ENCODE measurements at places on chromosomes 6 and 20.

GRCh38 chr6:105564121-105564902, 161.4 kb upstream of the PREP start:
- no peak for DNase-seq

- no peak for DNase-seq
Observed at GRCh38 chr6:74269600-74269858, 573.5 kb downstream of the CD109 start.

DNA sequence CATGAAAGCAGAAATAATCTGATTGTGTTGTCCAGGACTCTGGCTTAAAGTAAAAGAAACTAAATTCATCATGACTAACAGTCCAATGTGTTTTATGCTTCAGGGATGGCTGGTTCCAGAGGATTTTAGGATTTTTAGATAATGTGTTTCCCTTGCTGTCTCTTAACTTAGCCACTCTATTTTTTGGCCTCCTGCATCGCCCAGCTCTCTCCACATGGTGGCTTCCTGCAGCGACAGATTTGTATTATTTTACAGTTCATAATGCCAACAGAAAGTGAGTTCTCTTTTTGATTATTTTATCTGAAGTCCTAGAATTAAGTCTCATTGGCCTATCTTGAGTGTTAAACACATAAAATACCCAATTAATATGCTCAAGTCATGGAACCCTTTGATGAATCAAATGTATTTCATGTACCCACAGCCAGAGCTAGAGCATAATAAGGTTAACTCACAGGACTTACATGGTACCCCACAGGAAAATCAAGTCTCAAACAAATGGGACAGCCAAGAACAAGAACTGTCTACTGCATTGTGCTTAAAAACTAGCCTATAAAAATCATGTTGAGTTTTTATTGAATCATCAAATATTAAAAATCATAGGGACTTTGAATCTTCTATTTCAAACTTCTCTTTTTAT, 582.5 kb downstream of the DOK5 start:
- no peak for DNase-seq

- DNase-seq: no peak
Observed at GRCh38 chr20:44460795-44461141, 14.9 kb upstream of the TTPAL start.

DNA sequence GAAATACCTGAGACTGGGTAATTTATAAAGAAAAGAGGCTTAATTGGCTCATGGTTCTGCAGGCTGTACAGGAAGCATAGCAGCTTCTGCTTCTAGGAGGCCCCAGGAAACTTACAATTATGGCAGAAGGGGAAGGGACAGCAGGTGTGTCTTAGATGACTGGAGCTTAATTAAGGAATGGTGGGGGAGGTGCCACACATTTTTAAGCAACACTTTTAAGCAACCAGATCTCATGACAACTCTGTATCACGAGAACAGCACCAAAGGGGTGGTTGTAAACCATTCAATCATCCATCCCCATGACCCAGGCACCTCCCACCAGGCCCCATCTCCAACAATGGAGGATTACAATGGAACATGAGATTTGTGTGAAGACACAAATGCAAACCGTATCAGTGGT, 26.9 kb downstream of the FIG4 start:
- no peak for DNase-seq

DNA sequence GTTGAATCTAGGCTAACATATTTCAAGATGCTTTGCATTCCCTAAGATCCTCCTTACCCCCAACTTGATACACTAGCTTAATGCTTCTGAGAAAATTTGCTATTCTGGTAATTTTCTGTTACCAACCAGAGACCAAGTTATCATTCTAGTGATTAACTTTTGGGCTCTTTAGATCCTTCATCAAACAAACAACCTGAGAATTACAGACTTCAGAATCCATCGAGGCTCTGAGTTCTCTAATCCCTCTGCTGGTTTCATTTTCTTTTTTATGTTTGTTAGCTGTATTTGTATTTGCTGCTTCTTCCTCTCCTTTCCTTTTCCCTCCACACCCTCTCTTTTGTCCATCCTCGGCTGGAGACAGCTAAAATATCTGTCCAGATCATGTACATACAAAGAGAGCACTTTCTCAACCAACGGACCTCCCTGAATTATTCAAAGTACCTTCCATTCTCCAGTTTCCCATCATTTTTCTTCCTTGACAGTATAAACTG, 98.7 kb upstream of the RIPOR2 start:
- no peak for DNase-seq

- DNase-seq: no peak
Observed at GRCh38 chr6:44060612-44061374, 66.5 kb downstream of the MRPL14 start.

DNA sequence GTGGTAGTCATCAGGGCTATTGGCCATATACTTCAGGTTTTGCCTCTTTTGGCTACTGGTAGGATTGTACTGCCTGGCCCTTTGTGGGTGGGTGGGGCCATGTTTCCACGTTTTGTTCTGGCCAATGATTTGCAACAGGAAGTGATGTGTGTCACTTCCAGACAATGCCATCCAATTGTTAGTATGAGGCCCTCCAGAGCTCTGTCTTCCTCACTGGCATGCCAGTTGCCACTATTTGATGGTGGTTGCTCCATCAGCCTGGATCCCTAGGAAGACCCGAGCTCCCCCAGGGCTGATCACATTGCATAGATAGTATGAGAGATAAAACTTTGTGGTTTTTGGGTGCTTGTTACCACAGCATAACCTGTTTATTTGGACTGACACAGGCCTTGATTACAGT, 7.7 kb upstream of the LRRN4 start:
- no peak for DNase-seq

Measured in C1 segment of cervical spinal cord (tissue), 14 donors.